ENCODE measurements at places on chromosomes 7 and 10.

GRCh38 chr10:37479469-37479868 lies 354.1 kb downstream of the ANKRD30A start:
- DNase-seq = no peak

DNA sequence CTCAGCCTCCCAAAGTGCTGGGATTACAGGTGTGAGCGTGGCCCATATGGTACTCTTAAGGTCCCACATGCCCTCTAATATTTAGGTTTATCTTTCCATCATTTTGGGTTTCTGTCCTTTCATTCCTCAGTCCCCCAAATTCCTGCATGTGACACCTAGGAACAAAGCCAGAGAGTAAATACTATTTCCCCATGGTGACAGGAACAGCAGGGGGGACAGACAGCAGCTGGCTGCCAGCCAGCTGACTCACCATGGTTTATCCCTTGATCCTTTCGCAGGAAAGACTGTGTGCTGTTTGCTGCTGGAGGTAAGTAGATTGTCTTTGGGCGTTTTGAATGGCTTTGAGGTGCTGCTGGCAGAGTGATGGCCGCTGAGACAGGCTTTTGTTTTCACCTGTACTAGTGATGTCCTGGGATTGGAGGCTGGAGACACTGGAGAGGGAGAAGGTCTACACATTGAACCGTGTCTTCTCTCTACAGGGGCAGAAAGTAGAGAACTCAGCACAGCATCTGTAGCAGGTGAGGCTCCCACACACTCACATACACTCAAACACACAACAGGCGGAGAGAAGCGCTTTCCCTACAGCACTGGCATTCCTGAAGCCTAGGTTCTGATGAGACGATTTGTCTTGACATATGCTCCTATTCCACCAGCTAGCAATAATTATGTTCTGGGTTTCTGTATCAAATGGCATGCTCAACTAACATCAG lies 83.7 kb upstream of the EFCAB10 start:
- no peak for DNase-seq

- no peak for DNase-seq
Measured at GRCh38 chr7:34198231-34198641, 292.9 kb downstream of the BMPER start.

- no peak for DNase-seq
Measured at GRCh38 chr10:9577746-9578145, 1439.9 kb upstream of the CELF2 start.

DNA sequence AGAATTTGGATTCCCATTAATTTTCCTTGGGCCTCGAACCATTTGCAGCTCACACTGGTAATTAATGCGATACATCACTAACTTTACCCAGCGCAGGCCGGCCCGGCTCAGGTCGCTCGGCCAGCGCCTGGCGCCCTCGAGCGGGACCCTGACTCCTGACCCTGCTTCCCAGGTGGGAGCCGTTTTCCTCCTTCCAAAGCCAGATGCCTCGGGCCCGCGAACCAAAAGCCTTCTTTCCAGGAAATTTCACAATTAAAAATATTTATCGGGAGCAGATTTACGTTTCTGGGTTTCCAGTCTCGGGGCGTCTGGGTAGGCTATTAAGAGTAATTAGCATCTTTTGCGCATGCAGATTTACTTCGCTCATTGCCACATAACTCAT lies 12.2 kb downstream of the LBX1 start:
- no peak for DNase-seq

- DNase-seq = no peak
Measured at GRCh38 chr10:131906269-131906639, 5.4 kb downstream of the PPP2R2D start.

GRCh38 chr10:23063973-23064812 lies 31.2 kb upstream of the MSRB2 start:
- no peak for DNase-seq

DNA sequence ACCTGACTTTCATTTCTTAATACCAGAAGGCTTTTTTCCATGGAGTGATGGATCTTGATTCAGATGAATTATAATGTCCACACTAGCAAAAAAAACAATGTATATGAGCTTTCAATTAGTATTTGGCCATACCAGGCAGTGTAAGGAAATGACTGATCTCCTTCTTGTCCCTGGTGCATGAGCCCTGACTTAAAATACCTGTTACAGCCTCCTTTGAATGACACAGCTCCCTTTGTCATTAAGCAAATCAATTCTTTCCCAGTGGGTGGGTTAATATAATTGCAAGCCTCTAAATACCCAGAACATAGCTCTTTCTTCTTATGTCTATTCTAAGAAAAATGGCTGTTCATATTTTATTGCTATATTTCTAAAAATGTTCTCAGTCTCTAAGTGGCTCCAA lies 164.7 kb downstream of the C1GALT1 start:
- DNase-seq = no peak

DNA sequence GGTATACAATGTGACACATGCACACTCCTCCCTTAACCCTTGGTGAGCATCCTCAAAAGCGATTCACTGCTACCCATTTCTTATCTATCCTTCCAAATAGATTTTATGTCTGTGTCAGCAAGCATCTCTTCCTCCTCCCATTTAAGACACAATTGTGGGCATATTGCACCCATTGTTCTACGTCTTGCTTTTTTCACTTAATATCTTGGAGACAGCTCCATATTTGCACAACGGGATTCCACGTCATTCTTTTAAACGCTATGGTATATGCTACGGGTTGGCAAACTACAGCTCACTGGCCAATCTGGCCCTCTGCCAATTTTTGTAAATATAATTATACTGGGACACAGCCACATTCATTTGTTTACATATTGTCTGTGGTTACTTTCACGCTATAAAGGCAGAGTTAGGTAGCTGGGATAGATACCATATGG lies 88.6 kb downstream of the RNF216 start:
- DNase-seq = no peak

- DNase-seq = no peak
Measured at GRCh38 chr7:144691240-144691639, 144.6 kb downstream of the TPK1 start.

DNA sequence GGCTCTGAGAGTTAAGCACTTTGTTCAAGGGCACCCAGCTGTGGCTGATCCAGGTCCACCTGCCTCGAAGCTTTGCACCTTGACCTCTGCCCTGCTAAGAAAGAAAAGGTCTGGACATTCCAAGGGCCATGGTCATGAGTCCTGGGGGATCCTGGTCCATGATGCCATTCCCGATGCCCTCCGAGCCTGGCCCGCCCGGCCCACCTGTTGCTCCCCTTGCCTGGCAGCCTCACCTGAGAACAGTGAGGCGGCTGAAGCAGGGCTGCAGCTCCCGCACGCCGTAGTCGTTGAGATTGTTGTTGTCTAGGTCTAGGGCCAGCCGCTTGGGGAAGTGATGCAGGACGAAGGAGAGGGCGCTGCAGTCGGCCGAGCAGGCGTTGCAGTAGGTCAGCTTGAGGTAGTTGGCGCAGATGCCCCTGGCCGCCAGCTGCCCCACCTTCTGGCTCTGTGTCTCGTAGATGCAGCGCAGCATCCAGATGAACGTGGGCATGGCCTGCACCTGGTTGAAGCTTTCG lies 27.5 kb downstream of the NOD1 start:
- DNase-seq = no peak

- no peak for DNase-seq
Measured at GRCh38 chr10:28367413-28367812, 64.5 kb upstream of the MPP7 start.

DNA sequence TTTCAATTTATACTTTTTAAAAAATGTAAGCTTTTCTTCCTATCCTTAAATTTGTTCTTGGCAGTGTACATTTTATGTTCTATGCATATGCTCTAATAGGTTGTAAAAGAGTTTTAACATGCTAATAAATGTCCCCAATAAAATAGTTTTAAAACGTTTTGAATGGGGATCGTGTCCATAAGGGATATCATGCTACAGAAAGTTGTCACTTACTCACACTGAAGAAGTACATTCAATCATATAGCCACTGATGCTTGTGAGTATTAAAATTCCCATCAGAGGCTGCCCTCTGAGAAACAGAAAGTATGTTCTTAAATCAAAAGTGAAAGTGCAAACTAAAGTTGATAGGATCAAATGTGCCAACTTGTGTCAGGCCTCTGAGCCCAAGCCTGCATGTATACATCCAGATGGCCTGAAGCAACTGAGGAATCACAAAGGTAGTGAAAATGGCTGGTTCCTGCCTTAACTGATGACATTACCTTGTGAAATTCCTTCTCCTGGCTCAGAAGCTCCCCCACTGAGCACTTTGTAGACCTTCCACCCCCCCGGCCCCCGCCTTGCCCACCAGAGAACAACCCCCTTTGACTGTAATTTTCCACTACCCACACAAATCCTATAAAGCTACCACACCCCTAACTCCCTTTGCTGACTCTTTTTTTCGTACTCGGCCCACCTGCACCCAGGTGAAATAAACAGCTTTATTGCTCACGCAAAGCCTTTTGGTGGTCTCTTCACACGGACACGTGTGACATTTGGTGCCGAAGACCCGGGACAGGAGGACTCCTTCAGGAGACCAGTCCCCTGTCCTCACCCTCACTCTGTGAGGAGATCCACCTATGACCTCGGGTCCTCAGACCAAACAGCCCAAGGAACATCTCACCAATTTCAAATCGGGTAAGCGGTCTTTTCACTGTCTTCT lies 877 bp upstream of the NOD1 start:
- no peak for DNase-seq

- DNase-seq = no peak
Measured at GRCh38 chr7:85771516-85771915, 584.7 kb upstream of the SEMA3D start.

- no peak for DNase-seq
Measured at GRCh38 chr10:82953331-82953730, 1078.3 kb downstream of the NRG3 start.

DNA sequence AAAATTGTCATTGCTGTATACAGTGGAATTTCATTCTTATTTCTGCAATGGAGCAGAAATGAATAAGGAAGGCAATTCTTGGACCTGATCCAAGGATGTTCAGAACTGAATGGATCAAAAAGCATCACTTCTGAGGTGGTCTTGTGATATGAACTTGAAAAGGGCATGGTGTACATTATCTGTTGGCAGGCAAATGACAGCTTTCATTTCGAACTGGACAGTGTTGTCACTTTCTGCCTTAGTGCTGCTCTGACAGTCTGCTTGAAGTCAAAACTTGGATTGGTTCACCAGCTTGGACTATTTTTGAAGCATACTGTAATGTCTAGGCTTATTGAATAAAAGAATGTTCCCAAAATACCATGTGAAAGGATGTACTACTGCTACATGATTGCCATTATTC lies 52.0 kb downstream of the VCL start:
- DNase-seq = no peak

DNA sequence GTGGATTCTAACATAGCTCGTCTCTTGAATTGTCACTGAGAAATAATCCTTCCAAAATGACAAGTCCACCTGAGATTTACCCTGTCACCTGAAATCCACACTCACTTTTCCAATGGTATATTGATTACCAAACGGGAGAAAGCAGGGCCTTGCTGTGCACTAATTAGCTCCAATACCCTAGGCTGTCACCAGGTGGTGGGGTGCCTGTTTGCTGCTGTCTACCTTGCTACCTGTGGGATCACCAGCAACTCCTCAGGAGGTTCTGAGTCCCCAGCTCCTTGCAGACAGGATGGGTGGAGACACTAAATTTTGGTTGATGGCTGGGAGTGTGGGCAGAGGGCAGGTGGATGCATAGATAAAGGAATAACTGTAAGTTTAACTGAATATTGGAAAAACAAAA lies 237.2 kb upstream of the ZNF32 start:
- DNase-seq = no peak

- no peak for DNase-seq
Measured at GRCh38 chr7:48182718-48183369, 11.6 kb downstream of the ABCA13 start.

DNA sequence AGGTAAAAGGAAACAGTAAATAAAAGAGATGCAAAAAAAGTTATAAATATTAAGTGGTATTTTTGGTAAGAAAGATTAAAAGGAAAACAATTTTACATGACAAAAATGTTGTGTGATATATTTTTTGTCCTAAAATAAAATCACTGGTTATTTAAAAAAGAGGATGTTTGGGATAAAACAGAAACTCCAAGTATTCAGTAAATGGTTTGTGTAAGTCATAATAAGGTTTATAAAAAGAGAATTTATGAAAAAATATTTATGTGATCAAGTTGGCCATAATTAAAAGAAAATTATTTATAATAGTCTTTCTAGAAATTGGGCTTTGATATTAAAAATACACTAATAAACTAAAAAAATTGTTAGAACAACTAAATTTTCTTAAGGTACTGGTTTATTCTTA lies 38.2 kb upstream of the FIGNL1 start:
- DNase-seq = no peak

- DNase-seq = no peak
Measured at GRCh38 chr10:3961082-3961481, 176.1 kb upstream of the KLF6 start.

- DNase-seq = peak; percentile 56
Measured at GRCh38 chr10:74081192-74081803, 69.3 kb downstream of the AP3M1 start.

- no peak for DNase-seq
Measured at GRCh38 chr10:98460837-98461499, 14.2 kb upstream of the HPS1 start.

GRCh38 chr7:142298009-142298408 lies 40.2 kb upstream of the PRSS58 start:
- no peak for DNase-seq

GRCh38 chr7:93051660-93052059 lies 66.1 kb downstream of the SAMD9 start:
- DNase-seq = no peak

DNA sequence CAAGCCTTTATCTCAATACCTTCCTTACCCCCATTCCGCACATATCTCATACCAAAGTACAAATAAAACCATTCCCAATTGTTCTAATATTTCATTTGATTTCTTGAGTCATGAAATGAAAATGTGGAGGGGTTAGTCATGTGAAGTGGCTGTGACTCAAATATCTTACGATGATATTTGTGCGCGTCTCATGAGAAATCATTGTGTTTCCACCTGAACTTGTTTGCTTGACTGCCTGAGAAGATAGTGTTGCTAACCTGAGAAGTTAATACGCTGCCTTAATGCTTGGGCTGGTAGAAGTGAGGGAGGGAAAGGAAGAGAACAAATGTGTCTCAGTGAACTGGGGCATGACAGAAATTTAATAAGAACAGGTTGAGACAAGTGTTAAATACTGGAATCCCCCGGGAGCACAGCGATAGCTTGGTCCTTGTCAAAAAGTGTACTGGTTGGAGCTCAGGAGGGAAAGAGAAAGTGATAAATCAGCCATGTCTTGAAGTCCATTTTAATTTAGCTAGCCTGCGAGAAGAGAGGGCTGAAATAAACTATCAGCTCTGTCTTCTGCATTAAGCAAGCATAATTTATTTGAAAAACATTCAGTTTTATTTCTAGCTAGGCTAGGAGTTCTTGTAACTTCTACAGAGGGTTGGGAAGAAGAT lies 7.2 kb upstream of the EPHA1 start:
- no peak for DNase-seq
